ENCODE measurements at places on chromosomes 7 and 10.

DNA sequence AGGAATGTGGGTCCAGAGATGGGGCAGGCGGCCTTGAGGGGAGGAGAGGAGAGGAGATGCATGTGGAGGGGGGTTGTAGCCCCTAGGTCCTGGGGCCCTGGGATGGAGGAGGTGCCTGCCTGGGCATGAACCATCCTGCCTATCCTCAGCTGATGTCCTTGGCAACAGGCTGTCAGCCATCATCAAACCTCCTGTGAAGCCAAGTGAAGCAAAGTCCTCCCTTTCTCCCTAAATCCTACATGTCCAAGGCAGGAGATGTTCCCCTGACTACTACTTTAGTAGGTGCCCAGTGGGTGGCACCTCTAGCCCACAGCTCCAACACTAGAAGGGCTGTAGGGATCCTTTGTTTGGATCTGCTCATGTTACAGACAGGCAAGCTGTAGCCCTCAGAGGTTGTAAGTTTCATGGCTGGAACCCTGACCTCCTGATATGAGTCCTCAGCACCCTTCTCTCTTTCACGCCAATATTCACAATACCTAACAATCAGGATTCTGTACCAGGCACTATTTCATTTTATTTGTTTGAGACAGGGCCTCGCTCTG, 66.6 kb upstream of the SYPL1 start:
- peak; percentile 53 for DNase-seq

DNA sequence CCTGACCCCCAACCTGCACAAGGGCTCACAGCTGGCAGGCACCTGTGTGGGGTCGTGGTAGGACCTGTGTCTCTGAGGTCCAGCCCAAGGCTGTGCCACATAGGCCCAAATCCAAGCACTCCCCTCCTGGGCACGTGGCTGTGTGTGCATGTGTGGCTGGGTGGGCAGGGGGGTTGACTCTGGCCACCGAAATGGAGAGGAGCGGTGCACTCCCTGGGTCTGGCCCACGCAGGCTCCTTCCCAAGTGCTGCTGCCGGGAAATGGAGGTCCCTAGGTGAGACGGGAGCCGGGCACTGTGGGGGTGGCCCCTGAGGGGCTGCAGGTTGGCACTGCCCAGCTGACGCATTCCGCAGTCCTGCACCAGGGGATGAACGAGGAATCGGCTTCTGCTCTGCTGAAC, 528.1 kb downstream of the DNAJB6 start:
- no peak for DNase-seq

DNA sequence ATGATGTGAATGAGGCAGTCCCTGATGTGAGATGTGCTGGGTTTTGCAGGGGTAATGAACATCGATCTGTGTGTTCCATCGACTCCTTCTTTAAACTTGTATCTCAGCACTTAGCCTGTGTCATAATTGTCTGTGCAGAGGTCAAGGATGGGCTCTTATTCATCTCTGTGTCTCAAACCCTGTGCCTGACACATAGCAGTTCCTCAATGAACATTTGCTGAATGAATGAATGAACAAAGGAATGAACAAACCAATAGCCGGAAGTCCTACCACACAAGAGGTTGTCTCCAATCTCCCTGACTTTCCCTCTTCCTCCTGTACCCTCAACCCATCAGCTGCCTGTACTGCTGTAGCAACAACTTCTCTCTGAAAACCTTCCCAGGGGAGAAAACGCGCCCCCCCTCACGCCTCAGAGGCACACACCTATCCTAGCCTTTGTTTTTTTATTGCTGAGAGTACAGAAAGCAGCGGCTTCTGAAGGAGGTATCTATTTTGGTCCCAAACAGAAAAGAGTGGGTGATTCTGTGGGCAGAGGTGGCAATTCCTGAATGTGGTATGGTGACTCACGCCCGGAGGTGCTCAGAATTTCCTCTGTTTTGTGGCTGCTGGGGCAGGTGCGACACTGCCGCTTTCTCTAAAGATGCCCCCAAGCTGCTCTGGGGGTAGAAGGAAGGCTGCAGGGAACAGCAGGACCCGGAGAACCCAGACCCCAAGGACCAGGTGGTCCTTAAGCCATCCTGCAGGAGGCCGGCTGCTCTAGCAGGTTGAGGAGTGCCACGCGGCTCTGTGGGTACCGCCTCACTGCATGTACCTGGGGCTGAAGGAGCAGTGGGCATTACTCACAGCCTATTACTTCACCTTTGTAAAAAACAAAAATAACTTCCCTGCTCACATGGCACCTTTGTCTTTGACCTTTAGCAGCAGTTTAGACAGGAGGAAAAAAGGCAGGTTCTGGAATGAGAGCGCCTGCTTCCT, 9.6 kb downstream of the IL2RA start:
- no peak for DNase-seq

GRCh38 chr7:138667535-138668228, 33.5 kb downstream of the SVOPL start:
- no peak for DNase-seq

DNA sequence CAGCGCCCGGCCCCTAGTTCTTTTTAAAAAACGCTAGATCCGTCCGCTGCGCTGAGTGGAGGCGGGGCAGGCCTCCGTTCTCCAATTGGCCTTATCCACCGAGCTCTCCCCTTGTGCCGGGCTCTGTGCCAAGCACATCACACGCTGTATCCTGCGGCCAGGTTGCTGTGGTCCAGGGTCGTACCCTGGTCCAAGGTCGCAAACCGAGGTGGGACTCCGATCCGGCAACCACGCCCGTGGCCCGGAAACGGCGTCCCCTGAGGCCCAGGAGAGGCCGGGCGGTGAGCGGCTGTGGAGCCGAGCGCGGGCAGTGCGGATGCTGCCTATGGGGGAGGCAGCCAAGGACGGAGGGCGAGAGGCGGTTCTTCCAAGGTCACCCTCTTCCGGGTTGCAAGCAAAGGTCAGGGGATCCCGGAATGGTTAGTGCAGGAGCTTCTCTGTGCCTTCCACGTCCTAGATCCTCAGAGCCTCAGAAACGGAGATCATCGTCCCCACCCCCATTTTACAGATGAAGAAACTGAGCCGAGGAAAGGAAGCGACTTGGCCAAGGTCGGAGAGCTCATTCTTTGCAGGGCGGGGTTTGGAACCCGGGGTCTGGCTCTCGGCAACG, 72.4 kb upstream of the LRRC4 start:
- DNase-seq, result no peak

DNA sequence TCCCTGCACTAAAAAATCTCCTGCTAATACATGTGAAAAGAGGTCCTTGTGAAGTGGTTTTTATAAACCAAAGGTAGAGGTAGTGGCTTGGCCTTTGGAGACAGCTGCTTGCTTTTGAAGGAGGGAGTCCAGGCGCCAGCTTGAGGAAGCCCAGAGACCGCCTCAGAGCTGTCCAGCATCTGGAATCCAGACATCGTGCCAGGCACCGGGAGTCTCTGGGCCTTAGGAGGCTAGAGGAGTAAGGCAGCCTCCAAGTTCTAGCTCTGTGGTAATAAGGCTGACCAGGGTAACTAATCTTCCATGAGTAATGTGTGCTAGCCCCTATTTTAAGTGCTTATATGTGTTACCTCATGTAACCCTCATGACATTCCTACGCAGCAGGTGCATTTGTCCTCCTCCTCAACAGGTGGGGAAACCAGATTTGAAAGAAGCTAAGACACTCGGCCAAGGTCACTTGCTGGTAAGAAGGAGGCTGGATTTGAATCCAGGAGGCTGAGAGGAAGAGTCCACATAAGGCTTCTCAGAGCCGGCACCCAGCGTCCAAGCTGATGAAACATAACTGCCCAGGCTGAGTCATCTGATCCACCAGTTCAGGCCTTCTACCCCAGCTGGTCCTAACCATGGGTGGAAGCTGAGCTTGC, 26.1 kb downstream of the PRLHR start:
- DNase-seq, result peak; percentile 62

DNA sequence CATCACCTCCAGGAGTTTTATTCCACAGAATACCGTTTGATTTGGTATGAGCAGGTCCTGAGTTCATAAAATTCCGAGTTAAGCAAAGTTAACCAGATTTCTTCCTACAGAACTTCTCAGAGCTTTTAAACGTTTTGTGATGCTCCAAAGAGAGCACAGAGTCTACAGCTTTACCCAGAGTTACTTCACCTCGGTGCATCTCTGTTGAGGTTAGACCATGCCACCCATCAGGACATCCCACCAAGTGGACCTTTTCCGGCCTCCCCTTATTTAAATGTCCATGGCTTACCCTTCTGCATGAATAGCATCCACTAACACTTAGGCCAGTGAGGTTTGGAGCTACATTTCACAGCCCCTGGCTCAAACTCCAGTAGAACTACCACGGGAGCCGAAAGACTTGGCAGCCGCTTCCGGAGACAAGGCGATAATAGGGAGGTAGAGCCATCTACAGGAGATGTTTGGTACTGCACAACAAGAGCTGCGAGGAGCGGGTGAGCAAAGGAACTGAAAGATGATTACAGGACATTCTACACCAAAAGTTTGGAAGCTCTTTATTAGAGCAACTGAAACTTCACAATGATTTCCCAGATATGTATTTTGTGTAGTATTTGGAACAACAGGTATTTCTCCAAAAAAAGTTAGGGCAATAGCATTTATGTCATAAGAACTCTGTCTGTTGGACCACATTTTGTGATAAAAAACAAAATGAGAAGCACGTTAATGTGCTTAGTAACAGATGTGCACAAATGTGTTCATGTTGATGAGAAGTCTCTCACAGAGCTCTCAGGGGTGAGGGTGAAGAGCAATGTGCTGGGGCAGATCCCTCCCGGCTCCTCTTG, 174.7 kb downstream of the HERPUD2 start:
- peak; percentile 78 for DNase-seq

DNA sequence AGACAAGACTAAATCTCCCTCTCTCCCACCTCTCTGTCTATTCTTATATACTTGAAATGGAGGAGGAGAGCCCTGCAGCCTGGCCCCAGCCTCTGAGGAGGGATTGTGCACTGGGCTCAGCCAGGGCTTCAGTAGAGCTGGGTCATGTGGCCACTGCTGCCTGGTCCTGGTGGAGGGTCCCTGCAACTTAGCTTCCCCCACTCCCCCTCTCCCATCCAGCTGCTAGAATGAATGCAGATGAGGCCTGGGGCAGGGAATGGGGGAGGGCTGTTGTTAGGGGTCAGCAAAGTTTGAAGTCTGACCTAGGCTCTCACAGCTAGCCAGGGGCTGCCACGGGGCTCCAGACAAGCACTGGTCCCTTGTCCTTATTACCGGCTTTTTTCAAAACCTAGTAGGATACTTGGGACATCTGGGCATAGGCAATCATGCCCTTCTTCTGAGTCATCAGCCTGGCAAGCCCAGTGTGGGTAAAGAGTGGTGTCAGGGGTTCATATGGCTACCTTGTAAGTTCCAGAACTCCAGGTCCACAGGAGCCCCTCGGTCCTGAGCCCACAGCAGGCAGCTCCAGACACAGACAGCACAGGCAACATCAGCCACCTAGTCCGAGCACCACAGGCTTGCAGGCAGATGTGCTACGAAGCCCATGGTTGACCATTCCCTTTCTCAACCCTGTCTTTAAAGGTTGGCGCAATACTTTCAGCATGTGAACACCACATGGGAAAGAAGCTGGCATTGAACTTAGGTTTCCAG, 12.8 kb upstream of the CXCL12 start:
- no peak for DNase-seq

DNA sequence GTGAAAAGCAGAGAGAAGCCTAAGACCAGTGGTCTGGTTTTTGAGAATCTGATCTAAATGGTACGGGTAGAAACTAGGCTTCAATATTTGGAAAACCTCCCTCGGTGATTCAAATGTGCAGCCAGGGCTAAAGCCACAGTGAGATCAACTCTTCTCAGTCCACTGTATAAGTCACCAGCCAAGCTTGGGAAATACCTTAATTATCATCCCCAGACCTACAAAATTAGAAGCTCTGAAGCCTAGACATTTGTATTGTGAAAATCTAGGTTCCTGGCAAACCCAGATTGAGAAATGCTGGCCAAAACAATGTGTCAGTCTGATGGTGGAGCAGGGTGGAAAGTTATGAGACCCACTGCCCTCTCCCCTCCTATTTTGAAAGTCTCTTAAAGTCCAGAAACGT, 131.7 kb downstream of the DGKI start:
- no peak for DNase-seq

DNA sequence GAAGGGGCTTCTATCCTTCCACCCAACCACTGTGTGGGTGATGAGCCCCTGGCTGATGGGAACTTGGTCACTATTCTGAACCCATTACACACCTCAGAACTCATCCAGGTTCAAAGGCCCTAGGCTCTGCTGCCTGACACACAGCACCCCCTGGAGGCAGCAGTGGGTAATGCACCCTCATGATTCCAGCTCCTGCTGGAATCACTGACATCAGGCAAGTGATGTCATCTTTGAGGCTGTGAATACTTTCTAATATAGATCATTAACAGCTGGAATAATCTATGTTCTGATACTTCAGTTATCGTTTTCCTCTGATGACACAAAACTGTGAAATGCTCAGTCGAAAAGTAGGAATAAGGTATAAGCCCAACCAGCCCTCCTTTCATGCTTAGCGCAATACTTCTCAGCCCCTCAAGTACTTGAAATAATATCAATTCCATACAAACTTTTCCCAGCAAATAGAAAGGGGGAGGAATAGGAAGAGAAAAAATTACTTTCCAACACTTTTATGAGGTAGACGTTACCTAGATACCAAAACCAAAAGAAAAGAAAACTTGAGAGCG, 7.5 kb upstream of the RBP3 start:
- peak; percentile 62 for DNase-seq

- peak; percentile 88 for DNase-seq
These were observed 14.9 kb upstream of the CRCP start for GRCh38 chr7:66099551-66100407.

DNA sequence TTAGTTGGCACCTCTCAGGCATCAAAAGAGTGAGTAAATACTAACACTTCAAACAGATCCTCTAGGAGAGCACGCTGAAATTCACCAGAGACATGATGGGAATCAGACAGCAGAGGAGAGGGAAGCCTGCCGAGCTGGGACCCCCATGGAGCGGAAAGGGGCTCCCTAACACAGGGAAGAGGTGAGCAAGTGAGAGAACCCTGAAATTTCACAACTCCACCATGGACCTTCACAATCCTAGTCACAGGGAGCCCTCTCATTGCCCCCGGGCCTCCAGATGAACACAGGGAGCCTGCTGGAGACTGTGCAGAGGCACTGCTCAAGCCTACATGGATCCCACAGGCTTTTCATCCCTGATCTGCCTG, 59.2 kb upstream of the ANTXRL start:
- DNase-seq, result no peak

- peak; percentile 11 for DNase-seq
These were observed 33.1 kb upstream of the ARMC3 start for GRCh38 chr10:22894714-22895113.

DNA sequence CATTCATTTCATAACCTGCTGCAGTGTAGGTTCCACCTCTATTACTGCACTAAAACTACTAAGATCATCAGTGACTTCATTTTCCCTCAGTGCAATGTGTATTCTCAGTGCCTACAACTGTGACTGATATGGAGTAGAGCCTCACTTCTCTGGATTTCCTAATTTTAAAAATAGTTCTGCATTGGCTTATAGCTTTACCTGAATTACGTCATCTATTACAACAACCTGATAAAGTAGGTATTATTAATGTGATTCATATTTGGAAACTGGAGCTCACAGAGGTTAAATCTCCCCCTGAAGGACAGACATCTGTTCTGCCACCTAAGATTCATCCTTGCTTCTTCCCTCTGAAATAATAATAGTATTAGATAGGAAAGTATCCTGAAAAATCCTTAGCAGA, 70.9 kb upstream of the NOBOX start:
- no peak for DNase-seq
